ENCODE measurements at places on chromosomes 1 and 21.
A peak's percentile ranks its signal among the peaks of the same experiment; 100 is the strongest.

DNA sequence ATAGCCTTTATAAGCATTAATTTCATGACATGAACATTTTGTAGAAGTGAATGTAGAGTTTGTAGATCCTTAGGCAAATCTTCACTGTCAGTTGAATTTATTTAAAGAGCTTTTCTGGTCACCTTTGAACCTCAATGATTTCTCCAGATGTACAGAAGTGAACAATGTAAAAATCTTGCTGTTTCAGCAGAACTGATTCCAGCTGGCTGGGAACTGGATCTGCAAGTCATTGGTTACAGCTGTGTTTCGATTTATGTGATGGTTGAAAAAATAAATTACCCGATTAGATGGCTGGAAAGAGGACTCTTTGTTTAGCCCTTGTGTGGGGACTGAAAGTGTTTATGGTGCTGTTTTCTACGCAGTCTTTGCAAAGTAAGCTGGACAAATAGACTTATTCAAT is 849.8 kb downstream of the USP25 start:
- DNase-seq: no peak

GRCh38 chr1:55210990-55211801 is 4.0 kb downstream of the USP24 start:
- no peak for DNase-seq

DNA sequence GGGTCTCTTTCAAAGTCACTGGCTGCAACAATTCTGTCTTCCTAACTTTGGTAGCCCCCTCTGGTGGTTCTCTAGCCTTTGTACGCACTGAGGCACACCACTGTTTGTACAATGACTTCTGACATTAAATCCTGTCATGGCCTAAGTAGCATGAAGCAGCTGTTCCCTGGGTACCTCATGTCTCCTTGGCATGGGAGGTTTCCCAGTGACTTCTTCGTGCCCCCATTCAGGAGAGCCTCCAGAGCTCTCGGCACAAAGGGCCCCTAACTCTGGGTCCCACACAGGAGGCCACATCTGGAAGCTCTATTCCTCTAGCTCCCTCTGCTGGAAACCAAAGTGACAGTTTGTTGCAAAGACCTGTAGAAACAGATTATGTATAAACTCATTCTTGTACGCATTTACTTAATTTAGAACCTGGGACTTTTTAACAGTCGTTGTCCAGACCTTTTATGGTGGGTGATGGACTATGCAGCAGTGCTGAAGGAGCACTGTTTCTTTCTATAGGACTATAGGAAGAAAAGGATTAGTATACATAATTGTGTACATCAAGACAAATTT is 13.4 kb downstream of the SWT1 start:
- DNase-seq: peak; percentile 77

GRCh38 chr1:109644670-109645069 is 11.2 kb upstream of the GSTM4 start:
- DNase-seq: no peak

DNA sequence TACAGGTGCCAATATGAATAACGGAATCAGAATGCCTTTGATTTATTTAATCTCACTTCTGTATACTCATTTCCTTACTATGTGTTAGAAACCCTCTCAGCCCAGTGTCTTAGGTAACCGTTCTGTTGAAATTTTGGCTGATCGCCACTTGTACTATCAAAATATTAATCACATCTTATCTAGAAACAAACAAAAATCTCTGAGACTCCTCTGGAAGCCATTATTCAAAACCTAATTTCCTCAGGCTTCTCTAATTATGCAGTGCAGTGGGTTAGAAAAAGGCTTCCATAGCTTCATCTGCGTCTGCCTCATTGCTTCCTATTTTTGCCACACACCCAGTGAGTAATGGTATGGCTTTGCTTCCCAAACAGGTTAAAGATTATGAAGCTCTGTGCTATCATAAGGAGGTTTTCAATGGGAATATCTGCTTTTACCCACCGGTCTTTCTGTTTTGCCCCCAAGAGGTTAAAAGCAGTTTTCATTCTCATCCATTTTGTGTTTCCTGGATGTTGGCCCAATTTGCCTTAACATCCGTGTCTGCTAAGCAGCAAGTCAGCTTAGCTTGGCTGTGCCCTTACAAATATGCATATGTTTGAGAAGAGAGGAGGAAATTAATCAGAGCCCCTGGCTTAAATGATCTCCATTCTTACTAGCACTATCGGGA is 129.6 kb downstream of the RYR2 start:
- no peak for DNase-seq

GRCh38 chr21:42411197-42411869 is 7.6 kb downstream of the UBASH3A start:
- peak; percentile 21 for DNase-seq

- no peak for DNase-seq
Observed at GRCh38 chr1:175390522-175391254, 198.1 kb upstream of the KIAA0040 start.

DNA sequence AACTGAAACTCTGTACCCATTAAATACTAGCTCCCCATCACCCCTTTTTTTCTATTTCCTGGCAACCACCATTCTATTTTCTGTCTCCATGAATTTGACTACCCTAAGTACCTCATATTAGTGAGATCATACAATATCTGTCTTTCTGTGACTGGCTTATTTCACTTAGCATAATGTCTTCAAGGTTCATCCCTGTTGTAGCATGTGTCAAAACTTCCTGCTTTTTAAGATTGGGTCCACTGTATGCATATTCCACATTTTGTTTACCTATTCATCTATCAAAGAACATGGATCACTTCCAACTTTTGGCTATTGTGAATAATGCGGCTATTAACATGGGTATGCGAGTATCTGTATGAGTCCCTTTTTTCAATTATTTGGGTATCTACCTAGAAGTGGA is 181.6 kb upstream of the ZNHIT6 start:
- no peak for DNase-seq

DNA sequence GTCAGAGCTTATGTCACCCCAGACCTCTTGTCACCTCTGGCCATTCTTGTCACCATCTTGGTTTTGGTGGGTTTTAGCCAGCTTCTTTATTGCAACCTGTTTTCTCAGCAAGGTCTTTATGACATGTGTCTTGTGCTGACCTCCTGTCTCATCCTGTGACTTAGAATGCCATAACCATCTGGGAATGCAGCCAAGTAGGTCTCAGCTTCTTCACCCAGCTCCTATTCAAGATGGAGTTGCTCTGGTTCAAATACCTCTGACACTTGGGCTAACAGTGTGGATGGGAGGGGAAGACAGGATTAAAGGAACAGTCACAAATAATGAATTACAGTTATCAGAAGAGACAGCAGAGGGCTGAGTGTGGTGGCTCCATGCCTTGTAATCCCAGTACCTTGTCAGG is 30.5 kb upstream of the PIK3CD start:
- no peak for DNase-seq
